ENCODE measurements at places on chromosomes 11 and 22. TPM values are rescaled to one million over a fixed set of nuclear protein-coding genes. Genes with fewer than 3 reads are reported as not detected.
A peak's percentile ranks its signal among the peaks of the same experiment; 100 is the strongest.

WT1 gene
- not detected for total RNA-seq

KRTAP5-6 gene
- total RNA-seq = not detected

DNA sequence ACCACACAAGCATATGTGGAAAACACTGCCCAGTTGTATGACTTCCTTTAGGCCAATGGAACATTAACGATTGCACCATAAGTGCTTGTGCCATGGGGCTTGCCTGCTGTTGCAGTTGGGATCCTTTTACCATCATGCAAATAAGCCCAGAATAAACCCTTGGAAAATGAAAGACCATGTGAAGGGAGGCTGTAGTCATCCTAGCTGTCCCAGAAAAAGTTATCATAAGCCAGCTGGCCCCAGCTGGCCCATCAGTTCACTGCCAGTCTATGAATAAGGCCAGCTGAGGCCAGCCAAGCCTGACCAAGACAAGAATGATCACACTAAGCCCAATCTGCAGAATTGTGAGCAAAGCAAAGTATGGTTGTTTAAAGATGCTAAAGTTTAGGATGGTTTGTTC is 253.9 kb upstream of the ARHGAP20 start:
- DNase-seq = no peak
- no peaks in the 10 kb centered on the region for H3K27me3 ChIP-seq
- H3K36me3 ChIP-seq = no peaks in the 10 kb centered on the region
- H3K4me1 ChIP-seq = no peaks in the 10 kb centered on the region

NECTIN1 gene
- 5.6 TPM for total RNA-seq

DNA sequence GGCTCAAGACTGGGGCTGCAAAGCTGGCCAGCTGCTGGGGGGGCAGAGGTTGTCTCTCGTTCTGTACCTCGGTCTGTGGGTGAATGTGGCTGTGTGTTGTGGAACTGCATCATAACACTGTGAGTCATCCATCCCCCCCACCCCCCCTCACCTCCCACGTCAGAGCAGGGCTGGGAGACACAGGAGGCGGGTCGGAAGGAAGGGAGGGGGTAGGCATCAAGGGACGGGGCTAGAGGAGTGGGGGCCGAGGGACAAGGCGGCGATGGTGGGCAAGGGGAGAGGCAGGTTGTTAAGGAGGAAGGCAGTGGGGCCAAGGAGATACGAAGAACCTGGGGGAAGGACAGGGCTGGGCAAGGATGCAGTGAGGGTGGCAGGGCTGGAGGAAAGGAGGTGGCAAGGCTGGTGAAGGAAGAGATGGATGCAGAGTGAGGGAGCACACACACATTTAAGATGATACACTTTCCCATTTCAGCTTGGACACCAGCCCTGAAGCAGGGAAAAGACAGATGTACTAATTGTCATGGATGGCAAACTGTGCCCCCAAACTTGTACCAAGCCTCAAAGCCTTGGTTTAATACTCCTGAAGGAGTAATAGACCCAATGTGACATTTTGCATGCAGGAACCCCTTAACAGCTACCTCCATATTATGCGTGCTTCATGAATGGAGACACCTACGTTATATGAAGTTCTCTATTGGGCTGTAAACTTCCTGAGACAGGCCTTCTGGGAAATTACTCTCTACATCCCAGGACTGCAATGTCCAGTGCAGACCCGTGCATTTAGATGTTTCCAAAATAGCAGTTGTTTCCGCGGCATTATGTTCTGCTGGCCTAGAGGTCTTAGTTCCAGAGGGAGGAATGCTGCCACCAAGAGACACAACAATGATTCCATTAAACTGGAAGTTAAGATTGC is at the start of gene YPEL4:
TSS of gene YPEL4 (minus strand) at position 87 of the 913 bp plus-strand sequence. CDS start 2,805 bp downstream, outside the sequence.
- H3K27me3 ChIP-seq = peaks cover 32% of the 10 kb centered on the region
- peak within 1 kb of the TSS; percentile 75 for H3K4me3 ChIP-seq
- peak; percentile 54 for DNase-seq
- H3K4me1 ChIP-seq = peaks cover 52% of the 10 kb centered on the region

YPEL1 gene
- 1.5 TPM for total RNA-seq

DNA sequence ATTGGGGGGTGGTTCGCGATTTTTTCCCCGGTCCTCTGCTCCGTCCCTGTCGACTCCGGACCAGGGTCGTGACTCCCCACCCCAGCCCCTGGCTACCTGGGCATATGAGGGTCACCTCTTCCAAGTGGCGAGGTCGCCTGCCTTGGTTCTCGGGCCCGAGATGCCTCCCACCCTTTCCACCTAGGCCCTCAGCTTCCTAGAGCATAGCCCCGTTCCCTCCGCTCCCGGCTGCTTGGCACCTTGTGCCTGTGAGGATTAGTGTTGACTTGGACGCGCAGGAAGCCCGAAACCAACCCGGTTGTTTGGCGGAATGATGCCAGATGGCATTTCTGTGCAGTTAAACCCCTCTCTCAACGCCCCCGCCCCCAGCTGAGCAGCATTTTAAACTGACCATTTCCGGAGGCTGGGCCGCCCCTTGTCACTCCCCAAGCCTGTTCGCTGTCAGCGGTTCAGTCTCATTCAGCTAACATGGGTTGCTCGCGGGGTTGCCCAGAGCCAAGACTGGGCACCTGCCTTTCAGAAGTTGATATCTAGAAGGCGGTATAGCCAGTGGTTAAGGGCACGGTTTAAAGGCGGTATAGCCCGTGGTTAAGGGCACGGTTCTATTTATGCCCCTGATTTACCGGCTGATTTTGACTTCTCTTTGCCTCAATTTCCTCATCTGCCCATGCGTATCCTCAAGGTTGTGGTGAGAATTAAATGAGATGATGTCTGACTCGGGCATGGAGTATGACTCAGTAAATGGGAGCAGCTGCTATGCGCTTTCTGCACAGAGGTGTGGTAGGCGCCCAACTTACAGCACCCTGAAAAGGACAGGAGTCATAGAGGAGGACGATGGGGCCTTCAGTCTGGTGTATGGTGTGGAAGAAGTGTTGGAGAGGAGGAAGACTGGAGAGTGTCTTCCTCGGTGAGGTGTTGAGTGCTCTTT is 639 bp downstream of the INCENP start:
- DNase-seq = peak; percentile 20
- H3K27ac ChIP-seq = peak overlapping the region; percentile 90
- peaks cover 6% of the 10 kb centered on the region for H3K27me3 ChIP-seq
- H3K4me1 ChIP-seq = peaks cover 29% of the 10 kb centered on the region
- H3K4me3 ChIP-seq = peak overlapping the region; percentile 96
- peaks cover 31% of the 10 kb centered on the region for H3K36me3 ChIP-seq

GRCh38 chr11:95229993-95230809 is 801 bp downstream of the SESN3 start:
- peaks cover 49% of the 10 kb centered on the region for H3K4me1 ChIP-seq
- peaks cover 4% of the 10 kb centered on the region for H3K27me3 ChIP-seq
- peak; percentile 28 for DNase-seq
- H3K36me3 ChIP-seq = peaks cover 23% of the 10 kb centered on the region
- H3K4me3 ChIP-seq = peak overlapping the region; percentile 92
- H3K27ac ChIP-seq = peak overlapping the region; percentile 77

DNA sequence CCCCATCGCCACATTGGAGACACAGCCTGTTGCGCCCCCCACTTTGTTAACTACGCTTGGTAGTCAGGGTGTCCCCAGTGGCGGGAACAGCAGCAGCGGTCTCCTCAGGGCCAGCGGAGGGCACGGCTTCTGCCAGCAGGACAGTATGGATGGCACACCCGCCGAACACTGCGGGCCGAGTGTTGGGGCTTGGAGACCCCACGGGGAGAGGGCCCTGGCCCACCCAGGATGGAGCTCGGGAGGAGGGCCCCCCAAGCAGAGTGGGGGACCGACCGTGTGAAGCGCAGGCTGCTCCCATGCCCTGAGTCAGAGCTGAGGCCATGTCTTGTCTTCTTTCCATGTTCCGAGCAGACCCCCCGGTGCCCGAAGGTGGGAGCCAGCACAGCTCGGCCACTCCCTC is 17.8 kb downstream of the MRPL23 start:
- H3K4me3 ChIP-seq = no peak overlapping the region
- no peak for DNase-seq
- H3K36me3 ChIP-seq = no peaks in the 10 kb centered on the region
- no peaks in the 10 kb centered on the region for H3K27me3 ChIP-seq
- H3K27ac ChIP-seq = no peak overlapping the region

GRCh38 chr22:46708766-46709330 is 29.2 kb downstream of the CERK start:
- H3K27me3 ChIP-seq = no peaks in the 10 kb centered on the region
- H3K27ac ChIP-seq = no peak overlapping the region
- peaks cover 84% of the 10 kb centered on the region for H3K36me3 ChIP-seq
- no peak overlapping the region for H3K4me3 ChIP-seq

GRCh38 chr11:71139516-71140205 is 112.7 kb downstream of the SHANK2 start:
- H3K36me3 ChIP-seq = no peaks in the 10 kb centered on the region
- H3K4me1 ChIP-seq = no peaks in the 10 kb centered on the region
- H3K27ac ChIP-seq = no peak overlapping the region
- DNase-seq = no peak
- no peaks in the 10 kb centered on the region for H3K27me3 ChIP-seq

DNA sequence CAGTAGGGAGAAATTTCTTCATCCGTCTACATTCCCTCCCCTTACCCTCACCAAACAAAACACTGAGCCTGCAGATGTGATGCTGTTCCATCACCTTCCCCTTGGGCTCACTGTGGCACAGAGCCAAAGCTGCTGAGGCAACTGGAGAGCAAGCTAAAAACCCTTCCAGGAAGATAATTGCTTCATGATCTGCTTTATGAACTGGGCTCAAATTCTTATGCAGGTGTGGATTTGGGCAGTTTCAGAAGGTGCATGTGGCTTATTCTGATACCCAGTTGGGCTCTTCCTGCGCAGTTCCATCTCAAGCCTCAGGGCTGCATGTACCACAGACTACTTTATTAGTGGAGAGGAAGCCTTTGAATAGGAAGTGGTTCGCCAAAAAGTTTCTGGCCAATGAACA is 58.3 kb downstream of the AAMDC start:
- H3K27ac ChIP-seq = no peak overlapping the region
- no peak overlapping the region for H3K4me3 ChIP-seq
- H3K27me3 ChIP-seq = no peaks in the 10 kb centered on the region
- peak; percentile 13 for DNase-seq
